ENCODE measurements at places on chromosomes 2 and 18.
A peak's percentile ranks its signal among the peaks of the same experiment; 100 is the strongest.

- peaks cover 4% of the 10 kb centered on the region for H3K4me1 ChIP-seq
- no peak overlapping the region for H3K4me3 ChIP-seq
- H3K27ac ChIP-seq, result no peak overlapping the region
- DNase-seq, result no peak
- H3K27me3 ChIP-seq, result peaks cover 7% of the 10 kb centered on the region
Observed at GRCh38 chr2:235194351-235194750, 242.5 kb downstream of the SH3BP4 start.

GRCh38 chr18:74692367-74693013 is 94.8 kb downstream of the ZNF407 start:
- H3K4me3 ChIP-seq, result no peak overlapping the region
- no peak for DNase-seq
- no peaks in the 10 kb centered on the region for H3K4me1 ChIP-seq
- no peak overlapping the region for H3K27ac ChIP-seq
- H3K27me3 ChIP-seq, result no peaks in the 10 kb centered on the region

DNA sequence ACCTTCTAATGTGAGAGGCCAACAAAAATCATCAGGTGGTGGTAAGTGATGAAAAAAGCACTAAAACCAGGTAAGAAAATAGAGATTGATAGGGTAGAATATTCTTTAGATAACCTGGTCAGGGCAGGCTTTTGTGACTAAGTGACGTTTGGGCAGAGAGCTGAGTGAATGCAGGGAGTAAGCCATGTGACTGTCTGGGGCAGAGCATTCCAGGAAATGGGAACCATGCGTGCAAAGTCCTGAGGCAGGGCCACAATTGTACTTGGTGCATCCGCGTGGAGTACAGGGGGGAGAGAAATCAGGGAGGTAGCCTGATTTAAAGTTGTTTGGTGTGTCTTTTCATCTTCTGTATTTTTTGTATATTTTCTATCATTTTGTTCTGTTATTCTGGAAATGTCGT is 102.5 kb downstream of the LYPD6B start:
- H3K36me3 ChIP-seq, result peaks cover 10% of the 10 kb centered on the region
- no peak overlapping the region for H3K27ac ChIP-seq

DNA sequence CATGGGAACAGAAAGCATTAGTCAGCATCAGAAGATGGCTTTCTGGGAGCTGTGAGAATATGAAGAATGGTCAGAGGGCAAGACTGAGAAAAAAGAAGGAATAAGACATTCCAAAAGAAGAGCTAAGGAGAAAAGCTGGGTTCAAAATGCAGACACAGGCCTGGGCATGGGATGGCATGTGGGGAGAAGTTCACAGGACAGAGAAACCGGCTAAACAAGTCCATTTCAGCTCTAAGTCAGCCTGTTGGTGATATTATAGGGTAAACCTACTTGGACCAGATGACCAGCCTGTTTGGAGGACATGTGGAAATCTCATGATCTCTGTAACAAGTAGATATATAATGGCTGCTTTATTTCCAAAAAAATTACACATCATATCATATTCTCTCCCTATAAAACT is 91.7 kb upstream of the MEIS1 start:
- no peak overlapping the region for H3K4me3 ChIP-seq
- peak overlapping the region; percentile 48 for H3K27ac ChIP-seq
- H3K4me1 ChIP-seq, result peaks cover 12% of the 10 kb centered on the region
- H3K36me3 ChIP-seq, result peaks cover 4% of the 10 kb centered on the region
- DNase-seq, result no peak
- H3K27me3 ChIP-seq, result no peaks in the 10 kb centered on the region

- no peak overlapping the region for H3K4me3 ChIP-seq
- H3K4me1 ChIP-seq, result no peaks in the 10 kb centered on the region
- DNase-seq, result no peak
- no peak overlapping the region for H3K27ac ChIP-seq
- H3K36me3 ChIP-seq, result no peaks in the 10 kb centered on the region
Observed at GRCh38 chr18:40841467-40841866, 1113.6 kb upstream of the PIK3C3 start.

GRCh38 chr2:173755798-173756197 is 209.4 kb downstream of the SP3 start:
- no peak for DNase-seq
- H3K4me1 ChIP-seq, result peaks cover 3% of the 10 kb centered on the region
- H3K27ac ChIP-seq, result no peak overlapping the region
- no peaks in the 10 kb centered on the region for H3K36me3 ChIP-seq

GRCh38 chr2:192876698-192877097 is 682.0 kb upstream of the TMEFF2 start:
- H3K36me3 ChIP-seq, result no peaks in the 10 kb centered on the region
- H3K4me1 ChIP-seq, result no peaks in the 10 kb centered on the region
- no peak overlapping the region for H3K27ac ChIP-seq
- DNase-seq, result no peak
- no peak overlapping the region for H3K4me3 ChIP-seq

- peaks cover 18% of the 10 kb centered on the region for H3K27me3 ChIP-seq
- DNase-seq, result no peak
- no peaks in the 10 kb centered on the region for H3K4me1 ChIP-seq
- no peak overlapping the region for H3K27ac ChIP-seq
- no peak overlapping the region for H3K4me3 ChIP-seq
Observed at GRCh38 chr18:34991152-34991551, 50.1 kb upstream of the MAPRE2 start.
